Nephron progenitor cell (in vitro differentiated cells): ENCODE measurements at places on chromosomes 1 and 21.

DNA sequence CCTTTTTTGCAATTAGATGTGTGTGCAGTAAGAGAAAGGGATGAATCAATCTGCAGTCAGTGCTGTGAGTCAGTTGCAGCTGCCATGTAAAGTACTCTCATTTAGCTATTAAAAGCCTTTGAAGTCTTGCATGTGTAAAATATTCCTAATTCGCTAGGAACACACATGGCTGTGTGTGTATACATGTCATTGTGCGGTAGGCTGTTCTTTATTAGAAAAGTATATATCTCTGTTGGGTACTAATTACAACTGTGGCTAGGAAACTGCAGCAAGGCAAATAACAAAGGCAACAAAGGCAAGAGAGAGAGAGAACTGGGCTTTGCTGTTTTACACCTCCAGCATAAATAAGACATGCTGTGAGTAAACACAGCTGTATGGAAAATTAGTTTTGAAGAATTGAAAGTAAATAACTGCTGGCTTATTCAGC, 41.7 kb downstream of the EPB41 start:
- DNase-seq = no peak

GRCh38 chr1:182205351-182206022, 144.0 kb upstream of the ZNF648 start:
- no peak for DNase-seq

GRCh38 chr1:32426489-32427255, 32.4 kb upstream of the BSDC1 start:
- no peak for DNase-seq

- DNase-seq = no peak
These were observed 165.4 kb upstream of the ADAMTS5 start for GRCh38 chr21:27132266-27132665.

- no peak for DNase-seq
These were observed 15.4 kb downstream of the RABGAP1L start for GRCh38 chr1:174174461-174175329.

- DNase-seq = peak; percentile 79
These were observed 64.9 kb upstream of the FCGR2A start for GRCh38 chr1:161440312-161440894.

GRCh38 chr1:175062858-175063257, 4.8 kb upstream of the TNN start:
- no peak for DNase-seq

GRCh38 chr1:9730096-9730901, 78.8 kb downstream of the PIK3CD start:
- no peak for DNase-seq

GRCh38 chr1:8815582-8816151, 1.8 kb downstream of the RERE start:
- no peak for DNase-seq

GRCh38 chr1:67257173-67257535, 50.5 kb upstream of the IL12RB2 start:
- DNase-seq = no peak
